ENCODE measurements at places on chromosomes 13 and 19. TPM values are rescaled to one million over a fixed set of nuclear protein-coding genes. Genes with fewer than 3 reads are reported as not detected.
A peak's percentile ranks its signal among the peaks of the same experiment; 100 is the strongest.

- peak overlapping the region; percentile 94 for H3K4me3 ChIP-seq
- peaks cover 12% of the 10 kb centered on the region for H3K36me3 ChIP-seq
- peaks cover 22% of the 10 kb centered on the region for H3K4me1 ChIP-seq
- peak overlapping the region; percentile 89 for H3K27ac ChIP-seq
- no peak for DNase-seq
Observed at GRCh38 chr19:36573895-36574720, 1.0 kb upstream of the ZNF529 start.

DNA sequence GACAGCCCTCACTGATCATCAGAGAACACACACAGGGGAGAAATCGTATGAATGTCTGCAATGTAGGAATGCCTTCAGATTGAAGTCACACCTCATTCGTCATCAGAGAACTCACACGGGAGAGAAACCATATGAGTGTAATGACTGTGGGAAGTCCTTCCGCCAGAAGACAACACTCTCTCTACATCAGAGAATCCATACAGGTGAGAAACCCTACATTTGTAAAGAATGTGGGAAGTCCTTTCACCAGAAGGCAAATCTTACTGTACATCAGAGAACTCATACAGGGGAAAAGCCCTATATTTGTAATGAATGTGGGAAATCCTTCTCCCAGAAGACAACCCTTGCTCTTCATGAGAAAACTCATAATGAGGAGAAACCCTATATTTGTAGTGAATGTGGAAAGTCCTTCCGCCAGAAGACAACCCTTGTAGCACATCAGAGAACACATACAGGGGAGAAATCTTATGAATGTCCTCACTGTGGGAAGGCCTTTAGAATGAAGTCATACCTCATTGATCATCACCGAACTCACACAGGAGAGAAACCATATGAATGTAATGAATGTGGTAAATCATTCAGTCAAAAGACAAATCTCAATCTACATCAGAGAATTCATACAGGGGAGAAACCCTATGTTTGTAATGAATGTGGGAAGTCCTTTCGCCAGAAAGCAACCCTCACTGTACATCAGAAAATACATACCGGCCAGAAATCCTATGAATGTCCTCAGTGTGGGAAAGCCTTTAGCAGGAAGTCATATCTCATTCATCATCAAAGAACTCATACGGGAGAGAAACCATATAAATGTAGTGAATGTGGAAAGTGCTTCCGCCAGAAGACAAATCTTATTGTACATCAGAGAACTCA lies 32.5 kb downstream of the ZNF567 start:
- H3K36me3 ChIP-seq: peaks cover 95% of the 10 kb centered on the region
- no peaks in the 10 kb centered on the region for H3K4me1 ChIP-seq
- no peaks in the 10 kb centered on the region for H3K27me3 ChIP-seq
- H3K4me3 ChIP-seq: peak overlapping the region; percentile 18

- peaks cover 4% of the 10 kb centered on the region for H3K4me1 ChIP-seq
- H3K4me3 ChIP-seq: no peak overlapping the region
Observed at GRCh38 chr19:34580055-34580336, 97.0 kb downstream of the SCGB2B2 start.

GRCh38 chr19:41325947-41326706 lies 16.2 kb downstream of the CCDC97 start:
- peaks cover 2% of the 10 kb centered on the region for H3K36me3 ChIP-seq
- peak overlapping the region; percentile 24 for H3K4me3 ChIP-seq
- H3K27ac ChIP-seq: peak overlapping the region; percentile 59
- DNase-seq: no peak
- H3K4me1 ChIP-seq: peaks cover 60% of the 10 kb centered on the region
- H3K27me3 ChIP-seq: no peaks in the 10 kb centered on the region

DNA sequence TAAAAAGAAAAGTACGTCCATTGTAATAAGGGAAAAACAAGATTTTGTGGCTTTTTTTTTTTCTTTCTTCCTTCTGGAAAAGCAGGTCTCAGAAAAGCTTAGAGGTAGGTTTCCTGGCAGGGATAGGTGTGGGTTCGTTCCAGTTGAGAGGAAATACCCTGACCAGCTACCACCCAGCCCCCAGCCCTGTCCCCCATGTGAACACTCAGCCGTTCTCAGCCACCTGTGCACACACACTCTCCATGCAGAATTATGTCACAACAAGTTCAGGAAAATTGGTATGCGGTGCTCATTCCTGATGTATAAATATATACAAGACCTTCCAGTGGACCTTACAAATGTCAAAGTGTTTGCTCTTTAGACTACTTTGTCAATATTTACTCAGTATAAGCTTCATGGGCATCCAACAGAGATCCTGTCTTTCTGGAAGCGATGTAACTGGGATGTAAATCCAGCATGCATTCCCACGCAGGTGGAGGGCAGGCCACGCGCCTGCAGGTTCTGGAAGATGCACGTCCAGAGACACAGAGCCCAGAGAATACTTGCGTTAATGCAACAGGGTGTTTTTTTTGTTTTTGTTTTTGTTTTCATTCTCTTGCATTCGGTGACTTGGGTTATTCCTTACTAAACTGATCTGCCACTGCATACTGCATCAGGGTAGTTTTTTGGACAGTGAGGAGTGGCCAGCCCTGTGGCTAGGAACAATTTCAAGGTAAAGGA lies 68.8 kb downstream of the TSHZ3 start:
- H3K4me1 ChIP-seq: no peaks in the 10 kb centered on the region
- H3K4me3 ChIP-seq: no peak overlapping the region
- H3K27me3 ChIP-seq: no peaks in the 10 kb centered on the region
- H3K36me3 ChIP-seq: no peaks in the 10 kb centered on the region
- H3K27ac ChIP-seq: no peak overlapping the region
- DNase-seq: no peak

GRCh38 chr13:69450245-69450644 lies 657.4 kb upstream of the ATXN8OS start:
- DNase-seq: no peak
- H3K4me1 ChIP-seq: no peaks in the 10 kb centered on the region
- H3K27me3 ChIP-seq: no peaks in the 10 kb centered on the region
- H3K36me3 ChIP-seq: no peaks in the 10 kb centered on the region

DNA sequence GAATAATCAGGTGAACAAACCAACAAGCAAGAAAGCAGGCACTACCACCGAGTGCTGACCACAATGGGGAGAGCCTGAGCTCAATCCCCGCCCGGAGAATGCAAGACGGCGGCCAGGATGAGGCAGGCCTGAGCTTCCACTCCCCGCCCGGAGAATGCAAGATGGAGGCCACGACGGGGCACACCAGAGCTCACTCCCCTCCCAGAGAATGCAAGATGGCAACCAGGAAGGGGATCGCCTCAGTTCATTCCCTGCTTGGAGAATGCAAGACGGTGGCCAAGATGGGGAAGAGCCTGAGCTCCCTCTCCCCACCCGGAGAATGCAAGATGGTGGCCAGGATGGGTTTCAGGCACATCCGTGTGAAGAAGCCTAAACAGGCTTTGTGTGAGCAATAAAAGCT lies 24.7 kb upstream of the MIER2 start:
- no peaks in the 10 kb centered on the region for H3K36me3 ChIP-seq
- no peak overlapping the region for H3K27ac ChIP-seq
- H3K4me1 ChIP-seq: peaks cover under 1% of the 10 kb centered on the region
- no peaks in the 10 kb centered on the region for H3K27me3 ChIP-seq

GRCh38 chr13:33479105-33479504 lies 193.6 kb upstream of the STARD13 start:
- no peaks in the 10 kb centered on the region for H3K4me1 ChIP-seq
- no peak overlapping the region for H3K4me3 ChIP-seq
- no peaks in the 10 kb centered on the region for H3K36me3 ChIP-seq
- H3K27me3 ChIP-seq: no peaks in the 10 kb centered on the region

DNA sequence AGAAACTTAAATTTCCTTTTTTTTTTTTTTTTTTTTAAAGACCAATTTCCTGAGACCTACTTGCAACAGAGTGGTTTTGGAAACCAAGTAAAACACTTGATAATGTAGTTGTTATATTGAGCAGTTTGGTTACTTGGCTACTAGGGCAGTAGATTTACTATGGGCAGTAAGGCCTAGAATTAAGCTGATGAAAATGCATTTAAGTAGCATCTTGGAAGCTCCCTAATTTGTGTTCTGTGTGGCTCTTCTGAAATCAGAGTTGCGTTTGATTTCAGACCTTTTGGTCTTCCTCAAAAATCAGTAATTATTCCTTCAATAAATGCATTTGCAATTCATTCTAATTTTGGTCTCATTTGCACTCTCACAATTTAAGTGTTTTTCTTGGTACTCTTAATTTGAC lies 810 bp downstream of the GPR180 start:
- H3K27ac ChIP-seq: no peak overlapping the region
- H3K4me3 ChIP-seq: peak overlapping the region; percentile 97
- H3K4me1 ChIP-seq: no peaks in the 10 kb centered on the region
- no peaks in the 10 kb centered on the region for H3K27me3 ChIP-seq

DNA sequence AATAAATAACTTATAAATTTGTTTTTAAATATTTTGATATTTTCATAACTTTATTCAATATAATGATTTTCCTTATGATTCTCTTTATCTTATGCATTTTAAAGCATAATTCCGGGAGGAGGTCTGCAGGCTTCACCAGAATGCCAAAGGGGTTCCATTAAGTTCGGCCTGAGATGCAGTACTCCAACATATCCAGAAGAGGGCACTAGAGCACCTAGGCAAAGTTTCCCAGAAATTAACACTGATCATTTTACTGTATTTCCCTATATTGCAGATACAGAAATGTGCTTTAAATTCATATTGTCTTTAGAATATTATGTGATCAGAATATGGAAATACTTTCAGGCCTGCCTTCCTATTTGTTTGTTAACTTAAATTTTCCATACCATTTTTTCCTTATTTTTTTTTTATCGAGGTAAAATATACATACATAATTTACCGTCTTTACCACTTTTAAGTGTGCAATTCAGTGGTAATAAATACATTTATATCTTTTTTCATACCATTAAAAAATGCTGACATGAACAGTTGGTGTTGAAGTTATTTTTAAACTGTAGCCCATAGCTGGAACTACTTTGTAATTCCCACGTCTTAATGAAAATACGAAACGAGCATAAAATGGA lies 58.9 kb upstream of the TM9SF2 start:
- no peak for DNase-seq
- no peaks in the 10 kb centered on the region for H3K36me3 ChIP-seq
- H3K27ac ChIP-seq: no peak overlapping the region
- no peak overlapping the region for H3K4me3 ChIP-seq

GRCh38 chr19:51784922-51785690 lies 9.9 kb upstream of the FPR3 start:
- H3K4me3 ChIP-seq: no peak overlapping the region
- H3K36me3 ChIP-seq: no peaks in the 10 kb centered on the region
- H3K27me3 ChIP-seq: no peaks in the 10 kb centered on the region

- H3K36me3 ChIP-seq: no peaks in the 10 kb centered on the region
- DNase-seq: no peak
- H3K27me3 ChIP-seq: no peaks in the 10 kb centered on the region
- H3K27ac ChIP-seq: no peak overlapping the region
- no peak overlapping the region for H3K4me3 ChIP-seq
- H3K4me1 ChIP-seq: peaks cover 3% of the 10 kb centered on the region
Observed at GRCh38 chr13:40390401-40390916, 276.0 kb downstream of the FOXO1 start.

DNA sequence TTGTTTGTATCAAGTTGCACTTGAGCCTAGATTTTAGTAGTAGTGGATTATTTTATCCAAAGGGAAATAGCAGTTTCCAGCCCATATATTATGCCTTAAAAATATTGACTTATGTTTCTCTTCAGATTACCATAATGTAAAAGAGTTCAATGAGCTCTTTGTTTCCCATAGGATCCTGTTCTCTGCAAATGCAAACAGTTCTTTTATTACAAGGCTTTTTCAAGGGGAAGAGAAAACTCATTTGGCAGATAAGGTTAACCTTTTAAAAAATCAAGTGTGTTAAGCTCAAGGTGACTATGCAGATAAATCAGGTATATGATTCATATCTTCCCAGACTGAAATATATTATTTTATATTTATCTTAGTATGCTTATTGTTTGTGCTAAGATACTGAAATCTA lies 961.2 kb upstream of the SPRY2 start:
- H3K27ac ChIP-seq: no peak overlapping the region
- no peaks in the 10 kb centered on the region for H3K27me3 ChIP-seq
- no peak for DNase-seq
- no peaks in the 10 kb centered on the region for H3K36me3 ChIP-seq
- no peaks in the 10 kb centered on the region for H3K4me1 ChIP-seq

GRCh38 chr13:46906405-46906804 lies 9.6 kb upstream of the HTR2A start:
- no peak overlapping the region for H3K27ac ChIP-seq
- no peaks in the 10 kb centered on the region for H3K4me1 ChIP-seq
- H3K4me3 ChIP-seq: no peak overlapping the region
- no peak for DNase-seq

GRCh38 chr19:18349524-18350128 lies 9.2 kb downstream of the PGPEP1 start:
- H3K27ac ChIP-seq: no peak overlapping the region
- no peaks in the 10 kb centered on the region for H3K36me3 ChIP-seq
- no peak overlapping the region for H3K4me3 ChIP-seq
- H3K4me1 ChIP-seq: no peaks in the 10 kb centered on the region
- H3K27me3 ChIP-seq: no peaks in the 10 kb centered on the region
- DNase-seq: no peak

DNA sequence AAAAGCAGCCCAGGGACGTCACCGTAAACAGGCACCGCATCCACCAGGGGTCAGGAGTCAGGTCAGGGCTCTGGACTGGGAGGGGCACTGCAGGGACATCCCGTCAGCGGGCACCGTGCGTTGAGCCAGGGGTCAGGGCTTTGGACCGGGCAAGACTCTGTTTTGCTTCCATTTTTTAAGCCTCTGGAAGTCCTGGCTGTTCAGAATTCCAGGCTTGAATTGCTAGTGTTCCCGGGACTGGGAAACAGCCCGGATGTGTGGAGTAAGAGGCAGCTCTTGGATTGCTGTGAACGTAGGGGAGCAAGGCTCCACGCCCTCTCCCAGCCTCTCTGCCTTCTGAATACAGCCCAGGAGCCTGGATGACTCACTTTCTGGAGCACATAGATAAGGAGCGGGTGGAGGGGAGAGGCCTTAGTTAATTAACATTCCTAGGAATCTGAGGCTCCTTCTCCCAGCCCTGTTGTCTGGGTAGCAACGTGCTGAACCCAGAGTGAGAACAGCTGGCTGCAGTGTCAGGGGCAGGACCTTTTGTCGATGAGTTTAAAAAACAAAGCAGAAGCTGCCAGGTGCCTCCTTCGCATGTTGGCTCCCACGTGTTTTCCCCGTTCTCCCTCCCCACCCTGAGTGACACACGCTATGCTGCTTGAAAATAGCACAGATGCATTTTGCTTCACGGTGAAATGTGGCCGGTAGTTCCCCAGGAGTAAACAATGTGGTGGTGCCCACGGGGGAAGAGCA lies 21.9 kb downstream of the ATP11A start:
- H3K4me3 ChIP-seq: peak overlapping the region; percentile 47
- H3K27ac ChIP-seq: peak overlapping the region; percentile 62
- peaks cover 39% of the 10 kb centered on the region for H3K4me1 ChIP-seq
- no peaks in the 10 kb centered on the region for H3K36me3 ChIP-seq
- H3K27me3 ChIP-seq: no peaks in the 10 kb centered on the region

ZNF878 gene
- 0.66 TPM for total RNA-seq

CLEC4G gene
- total RNA-seq: 3.2 TPM

ALOX5AP gene
- 20.4 TPM for total RNA-seq

RPL18A gene
- total RNA-seq: 1,777 TPM

TPGS1 gene
- total RNA-seq: 34.5 TPM

ZNF665 gene
- total RNA-seq: 3.8 TPM

SAMD4B gene
- 49.1 TPM for total RNA-seq

PPP2R1A gene
- total RNA-seq: 225 TPM

CACNG6 gene
- 1.4 TPM for total RNA-seq

CDK8 gene
- total RNA-seq: 14.0 TPM
